NCI-H1930 (cell line): ENCODE measurements at places on chromosomes 11 and 22.

DNA sequence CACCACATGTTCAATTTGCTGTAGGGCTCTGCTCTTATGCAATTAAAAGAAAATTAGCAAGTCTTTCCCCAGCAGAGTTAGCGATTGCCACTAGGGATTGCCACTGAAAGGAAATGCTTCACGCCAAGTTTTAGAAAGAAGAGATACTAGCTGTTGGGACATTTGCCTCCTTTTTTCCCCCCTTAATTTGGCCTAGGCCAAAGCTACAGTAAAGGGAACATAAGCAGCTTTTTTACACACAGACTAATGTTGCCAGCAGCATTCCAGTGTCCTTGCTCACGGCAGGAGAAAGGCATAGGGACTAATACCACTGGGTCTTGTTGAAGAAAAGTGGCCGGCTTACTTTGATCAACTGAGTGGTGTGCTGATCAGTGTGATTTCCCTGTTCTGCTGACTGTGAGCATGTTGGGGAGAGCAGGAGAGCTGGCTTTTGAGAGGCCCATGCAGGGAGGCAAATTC lies 71.2 kb downstream of the PHF21A start:
- DNase-seq, result peak; percentile 14

- no peak for DNase-seq
These were observed 55.9 kb upstream of the FGF3 start for GRCh38 chr11:69874984-69875624.

DNA sequence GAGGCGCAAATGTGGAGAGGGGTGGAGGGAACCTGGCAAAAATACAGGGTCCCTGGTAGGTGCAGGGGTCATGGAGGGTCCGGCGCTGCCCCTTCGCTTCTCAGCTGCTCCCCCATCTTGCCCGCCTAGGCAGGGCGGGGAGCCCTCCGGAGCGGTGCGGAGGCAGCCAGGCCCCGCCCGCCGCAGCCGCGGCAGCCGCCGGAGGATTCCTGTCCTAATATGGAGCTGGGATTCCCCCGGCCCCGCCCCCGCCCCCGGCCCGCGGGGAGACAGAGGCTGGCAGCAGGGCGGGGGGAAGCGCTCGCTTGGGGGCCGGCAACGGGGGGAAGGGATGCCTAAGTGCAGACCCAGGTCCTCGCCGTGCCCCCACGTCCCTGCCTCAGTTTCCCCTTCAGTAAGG lies 1.0 kb upstream of the NPAS4 start:
- peak; percentile 32 for DNase-seq

- no peak for DNase-seq
These were observed 94.0 kb upstream of the MTNR1B start for GRCh38 chr11:92875473-92875872.

DNA sequence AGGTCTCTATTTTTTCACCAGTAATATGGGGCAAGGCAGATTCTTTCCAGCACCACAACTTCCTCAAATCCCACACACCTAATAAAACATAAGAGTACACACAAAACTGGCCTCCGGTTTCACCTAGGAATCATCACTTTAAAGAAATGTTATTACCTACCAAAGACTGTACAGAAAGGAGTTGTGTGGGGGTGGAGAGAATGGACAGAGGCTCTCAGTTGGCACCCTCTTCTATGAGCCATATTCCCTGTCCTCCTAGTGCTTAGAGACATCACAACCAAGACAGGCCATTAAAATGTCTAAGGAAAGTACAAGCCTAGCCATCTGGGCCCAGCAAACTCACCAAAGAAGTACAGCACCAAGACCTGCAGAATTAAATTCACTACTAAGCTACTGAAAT lies 56.1 kb downstream of the RBFOX2 start:
- no peak for DNase-seq
